ENCODE measurements at places on chromosomes 7 and 10. TPM values are rescaled to one million over a fixed set of nuclear protein-coding genes. Genes with fewer than 3 reads are reported as not detected.

Gene ACADSB
- total RNA-seq = 16.2 TPM

Gene KCNIP2
- 2.4 TPM for total RNA-seq

Gene EEF1AKMT2
- 13.5 TPM for total RNA-seq

GRCh38 chr10:96541921-96542320 is 28.2 kb upstream of the TLL2 start:
- no peak for DNase-seq

- DNase-seq = no peak
Observed at GRCh38 chr7:159032322-159032721, 112.3 kb downstream of the VIPR2 start.

DNA sequence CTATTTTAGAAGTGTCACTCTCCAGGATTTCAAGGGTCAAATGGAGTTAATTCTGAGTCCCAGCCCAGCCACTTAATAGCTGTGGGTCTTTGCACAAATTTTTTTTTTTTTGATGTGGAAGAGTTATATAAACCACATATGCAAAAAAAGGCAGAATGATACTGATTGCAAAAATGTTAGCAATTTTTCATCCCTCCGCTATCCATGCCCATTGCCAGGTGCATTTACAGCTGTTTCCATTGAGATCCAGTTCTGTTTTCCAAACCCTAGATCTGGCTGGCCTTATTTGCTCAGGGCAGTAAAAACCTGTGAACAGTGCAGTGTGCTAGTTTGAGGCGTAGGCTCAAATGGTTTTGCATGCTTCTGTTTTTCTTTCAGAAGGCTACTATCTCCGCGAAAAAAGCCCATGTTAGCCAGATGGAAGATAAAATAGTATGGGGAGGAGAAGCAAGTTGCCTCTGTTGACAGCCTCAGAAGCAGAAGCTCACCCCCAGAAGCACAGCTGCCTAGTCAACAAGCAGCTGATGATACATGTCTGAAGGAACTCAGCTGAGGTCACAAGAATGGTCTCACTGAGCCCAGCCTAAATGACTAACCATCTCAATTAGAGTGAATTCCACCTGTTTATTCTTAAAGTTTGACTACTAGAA is 997 bp upstream of the ZNF138 start:
- DNase-seq = no peak

- DNase-seq = no peak
Observed at GRCh38 chr7:150715293-150715692, 1.1 kb upstream of the GIMAP1 start.

GRCh38 chr7:41579961-41580935 is 122.6 kb downstream of the INHBA start:
- DNase-seq = no peak

DNA sequence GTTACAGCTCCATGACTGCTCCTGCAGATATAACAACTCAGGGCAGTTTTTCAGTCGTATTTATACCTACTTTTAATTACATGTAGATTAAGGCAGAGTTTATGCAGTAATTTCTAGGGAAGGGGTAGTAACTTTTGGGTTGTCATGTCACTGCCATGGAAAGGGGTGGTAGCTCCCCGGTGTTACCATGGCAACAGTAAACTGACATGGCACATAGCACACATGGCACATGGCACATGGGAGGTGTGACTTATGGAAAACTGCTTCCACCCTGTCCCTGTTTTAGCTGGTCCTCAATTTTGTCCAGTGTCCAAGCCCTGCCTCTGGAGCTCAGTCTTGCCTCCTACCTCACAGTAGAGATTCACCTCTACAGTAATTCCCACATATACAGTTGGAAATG is 3.9 kb upstream of the TOMM7 start:
- no peak for DNase-seq

DNA sequence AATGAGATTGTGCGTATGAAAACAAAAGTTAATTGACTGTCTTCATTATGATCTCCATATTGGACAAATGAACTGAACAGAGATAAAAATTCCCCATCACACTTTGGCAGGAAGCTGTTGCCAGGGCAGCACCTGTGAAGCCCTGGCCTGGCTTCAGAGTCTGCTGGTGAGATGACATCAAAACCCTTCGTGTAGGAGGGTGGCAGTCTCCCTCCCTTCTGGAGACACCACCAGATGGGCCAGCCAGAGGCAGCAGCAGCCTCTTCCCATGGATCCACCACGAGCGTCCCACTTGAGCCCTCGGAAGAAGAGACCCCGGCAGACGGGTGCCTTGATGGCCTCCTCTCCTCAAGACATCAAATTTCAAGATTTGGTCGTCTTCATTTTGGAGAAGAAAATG is at the start of gene DNTT:
TSS of gene DNTT (plus strand) at position 205 of the 400 bp plus-strand sequence. CDS start at position 269, 64 bp downstream.
- DNase-seq = no peak

DNA sequence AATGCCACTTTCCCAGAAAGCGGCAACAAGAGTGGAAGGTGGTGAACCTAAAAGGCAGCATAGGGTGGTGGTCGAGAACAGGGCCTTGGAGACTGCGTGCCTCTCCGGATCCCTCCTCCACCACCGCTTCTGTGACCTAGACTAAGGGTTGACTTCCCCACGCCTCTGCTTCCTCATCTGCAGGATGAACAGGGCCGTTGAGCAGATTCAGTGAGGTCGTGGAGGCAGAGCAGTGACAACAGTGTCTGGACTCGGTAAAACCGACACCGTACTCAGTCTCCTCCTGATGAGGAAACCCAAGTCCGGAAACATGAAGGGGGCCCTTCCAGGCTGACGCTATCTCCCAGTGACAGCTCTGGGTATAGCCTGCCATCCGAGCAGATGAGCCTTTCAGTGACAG is 162.6 kb downstream of the CELF2 start:
- no peak for DNase-seq

DNA sequence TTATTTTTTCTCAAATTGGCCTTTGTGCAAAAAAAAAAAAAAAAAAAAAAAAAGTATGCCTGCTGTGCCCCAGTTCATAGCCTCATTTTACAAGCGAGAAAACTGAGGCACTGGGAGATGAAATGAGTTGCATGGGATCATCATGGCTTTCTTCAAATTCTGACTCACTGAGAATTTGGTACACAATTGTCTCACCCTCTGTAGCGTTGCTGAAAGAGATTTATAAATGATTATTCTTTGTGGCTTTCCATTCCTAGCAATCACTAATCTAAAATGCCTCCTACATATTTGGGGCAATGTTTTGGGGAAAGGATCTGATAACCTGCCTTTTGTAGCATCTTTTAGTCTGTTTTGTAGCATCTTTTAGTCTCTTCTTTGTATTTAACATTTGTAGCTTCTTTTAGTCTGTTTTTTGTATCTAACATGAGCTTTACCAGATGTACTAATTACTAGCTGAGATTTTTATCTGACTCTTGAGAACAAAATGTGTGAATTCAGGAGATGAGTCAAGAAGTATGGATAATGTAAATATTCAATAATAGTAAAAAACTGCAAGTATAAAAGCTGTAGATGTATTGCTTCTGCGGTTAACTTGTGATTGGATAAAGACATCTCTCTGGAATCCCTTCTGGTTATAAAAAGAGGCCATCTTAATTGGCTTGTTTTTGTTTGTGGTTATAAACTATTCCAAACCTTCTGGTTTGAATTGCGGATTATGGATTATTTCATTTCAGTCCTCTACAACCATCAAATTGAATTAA is 161.4 kb downstream of the ARID5B start:
- DNase-seq = no peak

GRCh38 chr10:104638861-104639589 is 2.1 kb upstream of the SORCS3 start:
- DNase-seq = no peak

GRCh38 chr7:35380739-35381224 is 126.9 kb upstream of the TBX20 start:
- DNase-seq = no peak

GRCh38 chr10:6530211-6530840 is 49.8 kb downstream of the PRKCQ start:
- no peak for DNase-seq

Data from gastrocnemius medialis (tissue), 4 donors.